Upper lobe of left lung (tissue), 6 donors: ENCODE measurements at places on chromosomes 2 and 18. TPM values are rescaled to one million over a fixed set of nuclear protein-coding genes. Genes with fewer than 3 reads are reported as not detected.
A peak's percentile ranks its signal among the peaks of the same experiment; 100 is the strongest.

GRCh38 chr18:6509832-6510231, 95.1 kb upstream of the L3MBTL4 start:
- DNase-seq = no peak

DNA sequence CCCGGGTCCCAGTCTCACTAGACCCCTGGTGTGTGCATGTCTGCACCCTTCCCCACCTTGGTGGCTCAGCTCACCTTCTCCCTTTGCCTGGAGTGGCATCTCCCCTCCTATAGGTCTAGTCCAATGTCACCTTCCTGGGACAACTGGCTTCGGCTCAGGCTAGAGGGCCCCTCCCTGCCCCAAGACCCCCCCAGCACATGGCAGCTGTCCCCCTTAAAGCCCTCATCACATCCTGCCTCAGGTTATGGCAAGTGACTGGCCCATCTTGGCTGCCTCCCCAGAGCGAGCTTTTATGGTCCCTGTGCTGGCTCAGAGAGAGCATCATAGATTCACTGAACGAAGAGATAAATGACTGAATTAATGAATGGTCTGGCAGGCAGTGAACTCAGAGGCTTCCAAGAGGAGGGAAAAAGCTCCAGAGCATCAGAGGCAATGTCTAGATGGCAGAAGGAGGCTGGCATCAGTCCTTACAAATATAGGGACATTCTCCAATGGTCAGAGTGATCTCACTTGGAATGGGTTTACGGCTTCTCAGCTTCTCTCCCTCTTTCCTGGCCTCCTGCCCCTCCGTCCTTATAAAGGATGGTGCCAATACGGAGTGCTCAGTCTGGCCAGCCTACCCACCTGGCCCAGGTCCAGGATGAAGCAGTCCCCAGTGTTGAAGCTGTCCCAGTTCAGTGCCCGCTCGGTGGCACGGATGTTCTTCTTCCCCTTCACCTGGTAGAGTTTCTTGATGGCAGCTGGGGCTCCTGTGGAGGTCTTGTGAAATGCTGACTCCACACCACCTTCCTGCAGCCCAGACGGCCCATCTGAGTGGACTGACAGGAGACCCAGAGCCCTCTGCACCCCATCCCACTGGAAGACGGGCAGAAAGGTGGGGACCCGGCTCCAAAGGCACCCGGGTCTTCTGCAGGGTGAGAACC, 9.4 kb downstream of the CAPG start:
- DNase-seq = no peak

CYP27A1 gene
- total RNA-seq = 174 TPM

YES1 gene
- total RNA-seq = 118 TPM

DNA sequence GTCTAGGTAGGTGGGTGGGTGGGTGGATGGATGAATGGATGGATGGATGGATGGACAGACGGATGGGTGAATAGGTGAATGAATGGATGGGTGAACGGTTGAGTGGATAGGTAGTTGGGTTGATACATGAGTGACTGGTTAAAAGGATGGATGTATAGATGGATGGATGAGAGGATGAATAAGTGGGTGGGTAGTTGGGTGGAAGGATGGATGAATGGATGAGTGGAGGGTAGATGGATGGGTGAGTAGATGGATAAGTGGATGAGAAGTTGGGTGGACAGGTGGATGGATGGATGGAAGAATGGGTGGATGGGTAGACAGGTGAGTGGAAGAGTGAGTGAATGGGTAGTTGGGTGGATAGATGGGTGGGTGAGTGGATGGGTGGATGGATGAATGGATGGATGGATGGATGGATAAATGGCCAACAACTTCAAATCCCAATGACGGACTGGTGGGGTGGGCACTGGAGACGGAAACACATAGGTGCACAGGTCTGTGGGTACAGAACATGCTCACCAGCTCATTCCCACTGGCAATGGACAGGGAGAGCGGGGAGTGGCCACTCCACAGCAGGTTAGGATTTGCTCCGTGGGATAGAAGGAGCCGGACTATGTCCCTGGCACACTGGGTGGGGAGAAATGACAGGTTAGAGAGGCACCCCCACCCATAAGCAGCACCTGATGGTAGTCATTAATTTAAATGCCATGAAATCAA, 48.8 kb downstream of the ANKMY1 start:
- peak; percentile 9 for DNase-seq

HTR2B gene
- 0.33 TPM for total RNA-seq

VSNL1 gene
- 0.94 TPM for total RNA-seq

LHCGR gene
- total RNA-seq = 0.72 TPM

DNA sequence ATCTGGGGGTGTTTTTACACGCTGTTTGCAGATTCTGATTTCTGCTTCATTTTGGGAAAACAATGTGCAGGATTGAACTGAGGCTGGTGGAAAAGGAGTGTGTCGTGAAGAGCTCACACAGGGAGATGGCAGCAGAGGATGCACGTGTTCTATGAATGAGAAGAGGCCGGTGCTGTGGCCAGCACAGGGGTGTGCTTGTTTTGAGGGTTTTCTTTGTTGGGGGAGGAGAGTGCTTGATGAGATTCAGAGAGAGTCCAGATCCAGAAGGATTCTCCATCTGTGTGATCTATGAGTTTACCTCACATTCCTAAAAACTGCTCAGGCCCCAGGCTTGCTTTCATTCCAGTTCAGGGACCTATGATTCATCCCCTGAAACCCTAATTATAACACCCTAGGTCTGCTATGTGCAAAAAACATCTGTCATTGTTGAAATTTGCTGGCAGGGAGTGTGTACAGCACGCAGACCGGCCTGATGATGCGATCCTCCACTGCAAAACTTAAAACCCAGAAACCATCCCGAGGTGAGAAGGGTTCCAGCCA, 12.1 kb downstream of the TGFA start:
- DNase-seq = no peak

DNA sequence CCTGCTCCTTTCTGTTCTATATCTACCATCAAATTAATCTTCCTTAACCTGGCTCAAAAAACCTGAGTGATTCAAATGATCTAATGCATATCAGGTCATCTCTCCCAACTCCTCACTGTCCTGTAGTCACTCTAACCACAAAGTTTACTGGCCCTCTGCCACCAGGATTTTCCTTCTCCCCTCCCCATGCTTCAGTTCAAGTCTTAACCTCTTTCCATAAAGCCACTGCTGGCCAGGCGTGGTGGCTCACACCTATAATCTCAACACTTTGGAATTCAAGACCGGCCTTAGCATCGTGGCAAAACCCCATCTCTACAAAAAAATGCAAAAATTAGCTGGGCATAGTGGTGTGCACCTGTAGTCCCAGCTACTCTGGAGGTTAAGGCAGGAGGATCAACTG, 7.5 kb upstream of the SP3 start:
- DNase-seq = no peak

DNA sequence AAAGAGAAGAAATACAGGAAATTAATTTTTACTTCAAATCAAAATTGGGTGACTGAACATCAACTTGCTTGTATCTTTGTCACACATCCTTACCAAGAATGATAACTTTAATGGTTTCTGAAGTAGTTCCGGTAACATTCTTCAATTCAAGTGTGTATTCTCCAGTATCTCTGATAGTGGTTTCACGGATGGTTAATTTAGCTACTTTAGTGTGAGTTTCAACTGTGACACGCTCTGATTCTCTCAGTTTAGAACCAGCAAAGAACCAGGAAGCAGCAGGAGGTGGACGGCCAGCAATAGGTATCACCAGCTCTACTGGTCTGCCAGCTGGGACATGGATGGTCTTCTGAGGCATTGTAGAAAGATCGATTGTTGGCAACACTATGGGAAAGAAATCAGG, 62.3 kb downstream of the PLEKHA3 start:
- DNase-seq = no peak

GRCh38 chr2:47300609-47301276, 102.2 kb upstream of the MSH2 start:
- DNase-seq = no peak

DNA sequence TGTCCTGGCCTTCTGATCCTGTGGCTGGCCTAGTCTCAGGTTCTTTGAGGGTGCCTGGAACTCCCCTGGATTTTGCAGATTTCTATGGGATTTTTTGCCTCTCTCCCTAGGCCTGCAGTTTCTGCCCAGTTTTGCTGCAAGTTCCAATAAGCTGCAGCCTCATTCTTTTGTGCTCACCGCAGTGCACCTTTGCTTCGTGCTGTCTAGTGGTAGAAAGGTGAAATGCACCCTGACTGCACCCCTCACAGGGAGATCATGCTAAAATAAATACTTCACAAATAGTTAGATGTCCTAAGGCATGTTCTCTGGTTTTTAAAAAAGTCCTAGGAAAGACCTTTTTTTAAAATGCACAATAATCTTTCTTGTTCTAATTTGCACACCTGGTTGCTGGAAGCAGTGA, 72.5 kb downstream of the GNAL start:
- DNase-seq = no peak

MSTN gene
- not detected for total RNA-seq

SERPINB13 gene
- total RNA-seq = not detected

CDH2 gene
- 2.3 TPM for total RNA-seq

- no peak for DNase-seq
Observed at GRCh38 chr2:61327173-61327572, 143.7 kb downstream of the USP34 start.

DNA sequence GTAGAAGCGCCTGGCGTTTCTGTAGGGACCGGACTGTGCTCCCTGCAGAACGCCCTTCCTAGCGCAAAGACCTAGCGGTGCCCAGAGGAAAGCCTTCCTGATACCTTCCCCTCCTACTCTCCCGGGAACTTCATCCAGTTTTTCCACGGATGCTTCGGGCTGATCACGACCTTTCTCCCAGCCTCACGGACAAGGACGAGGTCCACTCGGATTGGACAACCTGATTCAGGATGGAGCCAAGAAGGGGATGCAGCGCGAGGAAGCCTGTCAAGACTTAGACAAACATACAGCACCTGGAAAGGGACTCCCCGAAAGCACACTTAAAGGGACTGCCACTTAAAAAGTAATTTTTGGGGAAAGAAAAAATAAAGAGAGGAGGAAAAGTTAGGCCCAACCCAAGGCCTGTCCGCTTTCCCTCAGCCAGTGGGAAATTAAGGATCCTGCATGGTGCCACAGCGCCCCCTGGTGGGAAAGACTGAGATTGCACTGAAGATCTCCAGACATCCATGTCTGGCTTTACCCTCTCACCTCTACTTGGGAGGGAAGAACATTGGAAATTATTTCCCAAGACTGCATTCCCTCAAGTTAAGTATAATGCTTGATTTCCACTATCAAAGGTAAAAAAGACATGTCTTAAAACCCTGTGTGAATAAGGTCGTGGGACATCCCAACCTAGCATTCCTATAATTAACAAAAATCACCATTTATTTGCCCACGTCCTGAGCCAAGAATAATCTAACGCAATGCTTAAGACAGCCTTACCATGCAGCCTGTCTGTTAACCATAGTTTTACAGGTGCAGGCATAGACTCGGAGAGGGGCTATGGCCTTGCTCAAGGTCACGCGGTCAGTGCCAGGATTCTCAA, 13.4 kb upstream of the COPS8 start:
- no peak for DNase-seq

DNA sequence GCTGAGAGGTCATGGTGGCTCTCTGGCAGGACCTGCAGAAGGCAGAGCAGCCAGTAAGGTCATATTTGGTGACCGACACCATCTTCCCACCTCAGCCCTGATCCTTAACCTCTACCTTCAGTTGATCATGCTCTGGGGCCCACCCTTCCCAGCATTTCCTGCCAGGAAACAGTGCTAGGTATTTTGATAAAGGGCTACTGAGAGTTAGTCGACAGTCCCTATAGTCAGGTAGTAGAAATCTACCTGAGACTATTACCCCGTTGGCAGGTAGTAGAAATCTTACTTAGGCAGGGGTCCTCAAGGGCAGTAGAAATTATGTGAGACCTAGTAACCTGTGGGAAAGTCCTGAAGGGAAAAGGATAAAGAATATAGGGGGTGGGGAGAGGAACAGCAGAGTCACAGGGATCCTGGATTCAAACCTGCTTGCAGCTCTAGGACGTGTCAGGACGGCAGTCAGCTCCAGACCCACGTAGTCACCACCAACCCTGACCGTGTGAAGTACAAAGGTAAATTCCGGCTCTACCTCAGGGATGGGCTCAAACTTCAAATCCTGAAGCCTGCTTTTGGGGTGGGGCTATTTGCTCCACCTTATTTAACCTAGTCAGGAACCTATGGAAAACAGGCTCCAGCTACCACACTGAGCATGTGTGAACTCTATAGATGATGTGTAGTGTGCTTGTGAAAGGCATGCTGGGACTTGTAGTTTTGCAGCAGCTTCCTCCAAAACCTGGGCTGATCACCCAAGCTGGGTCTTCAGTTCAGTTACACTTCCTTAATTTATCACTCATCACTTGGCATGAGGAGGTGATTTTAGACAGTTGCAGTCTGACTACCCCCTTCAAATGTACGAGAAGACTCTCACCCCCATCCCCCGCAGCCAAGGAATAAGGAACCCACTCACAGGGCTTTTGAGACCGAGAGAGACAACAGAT, at the start of gene DQX1:
DQX1 (minus strand) TSS at position 515 of the 932 bp plus-strand sequence; CDS start at position 13, 502 bp downstream.
- no peak for DNase-seq

MTERF4 gene
- 25.1 TPM for total RNA-seq

DNA sequence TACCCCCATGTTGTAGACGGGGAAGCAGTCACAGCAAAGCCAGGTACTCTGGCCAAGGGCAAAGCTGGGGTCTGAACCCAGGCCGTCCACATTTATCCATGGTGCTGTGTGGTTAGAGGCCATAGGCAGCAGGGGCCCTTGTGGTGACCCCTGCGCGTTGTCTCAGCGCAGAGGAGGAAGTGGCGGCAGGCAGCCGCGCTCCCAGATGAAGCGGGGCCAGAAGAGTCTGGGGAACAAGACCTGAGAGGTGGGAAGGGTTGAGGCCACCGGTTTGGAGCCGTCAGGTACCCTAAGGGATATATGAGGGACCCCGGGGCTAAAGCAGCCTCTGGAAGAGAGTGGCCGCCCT, 770 bp downstream of the ZNF396 start:
- peak; percentile 83 for DNase-seq

DNA sequence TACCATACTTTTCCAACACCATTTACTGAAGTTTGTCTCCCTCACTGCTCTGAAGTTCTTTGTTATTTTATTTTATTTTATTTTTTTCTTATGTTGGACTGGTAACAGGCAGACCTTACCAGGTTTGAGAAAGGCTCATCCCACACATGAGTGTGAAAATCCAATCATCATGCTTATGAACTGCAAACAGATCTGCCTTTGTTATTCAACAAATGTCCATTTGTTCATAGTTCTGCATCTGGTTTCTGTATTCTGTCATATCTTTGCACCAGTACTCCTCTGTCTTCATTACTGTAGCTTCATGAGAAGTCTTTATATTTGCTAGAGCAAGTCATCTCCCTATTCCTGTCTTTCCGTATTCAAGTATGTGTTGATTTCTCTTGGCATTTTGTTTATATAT, 5.3 kb downstream of the RNU2-63P start:
- DNase-seq = no peak

GRCh38 chr2:159267921-159268320, 18.6 kb downstream of the WDSUB1 start:
- DNase-seq = no peak

SCN3A gene
- total RNA-seq = under 0.01 TPM
